ENCODE measurements at places on chromosomes 1 and 21.

DNA sequence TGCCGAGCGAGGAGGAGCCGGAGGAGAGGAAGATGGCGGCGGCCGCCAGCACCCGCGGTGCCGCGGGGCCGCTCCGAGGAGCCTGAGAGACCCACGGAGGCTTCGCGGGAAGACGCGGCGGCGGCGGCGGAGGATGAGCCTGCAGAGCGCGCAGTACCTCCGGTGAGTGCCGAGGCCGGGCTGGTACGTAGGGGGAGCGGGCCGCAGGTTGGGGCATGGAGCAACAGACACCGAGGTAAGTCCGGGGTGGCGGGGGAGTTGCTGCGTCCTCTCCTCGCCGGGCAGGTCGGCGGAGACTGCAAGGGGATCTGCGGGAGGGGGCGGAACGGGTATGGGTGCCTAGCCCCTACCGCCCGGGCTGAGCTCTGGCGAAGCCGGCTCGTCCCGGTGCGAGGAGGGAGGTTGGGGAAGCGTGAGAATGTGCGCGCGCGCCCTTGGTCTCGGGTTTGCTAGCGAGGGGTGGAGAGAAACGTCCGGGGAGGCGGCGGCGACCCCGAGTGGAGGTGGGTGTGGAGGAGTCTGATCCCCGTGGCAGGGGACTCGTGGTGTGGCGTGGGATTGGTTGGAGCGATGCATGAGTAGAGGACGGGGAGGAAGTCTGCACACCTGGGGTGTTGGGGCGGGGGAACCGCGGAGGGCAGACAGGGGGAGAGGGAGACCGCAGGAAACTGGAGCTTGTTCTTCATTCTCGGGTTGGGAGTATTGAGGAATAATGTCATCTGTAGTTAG, at the start of gene SMG7:
SMG7 (plus strand) TSS at position 12 of the 729 bp plus-strand sequence; CDS start at position 134, 122 bp downstream.
- DNase-seq, result peak; percentile 69

DNA sequence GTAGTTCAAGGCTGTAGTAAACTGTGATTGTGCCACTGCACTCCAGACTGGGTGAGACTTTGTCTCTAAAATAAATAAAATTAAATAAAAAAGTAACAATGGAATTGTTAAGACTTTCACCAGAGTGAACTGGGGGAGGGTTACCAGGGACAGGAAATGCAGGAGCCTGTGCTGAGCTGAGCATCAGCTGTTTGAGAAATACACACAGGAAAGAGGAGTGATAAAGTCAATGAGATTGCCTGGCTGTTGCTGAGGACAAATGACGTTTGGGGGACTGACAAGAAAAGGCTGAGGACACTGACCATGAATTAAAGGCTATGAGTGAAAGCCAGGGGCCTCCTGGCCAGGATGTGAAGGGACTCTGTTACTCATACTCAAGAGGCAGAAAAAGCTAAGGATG, 226.3 kb downstream of the SETD4 start:
- no peak for DNase-seq

GRCh38 chr1:119040906-119041305, 52.8 kb upstream of the TBX15 start:
- no peak for DNase-seq

DNA sequence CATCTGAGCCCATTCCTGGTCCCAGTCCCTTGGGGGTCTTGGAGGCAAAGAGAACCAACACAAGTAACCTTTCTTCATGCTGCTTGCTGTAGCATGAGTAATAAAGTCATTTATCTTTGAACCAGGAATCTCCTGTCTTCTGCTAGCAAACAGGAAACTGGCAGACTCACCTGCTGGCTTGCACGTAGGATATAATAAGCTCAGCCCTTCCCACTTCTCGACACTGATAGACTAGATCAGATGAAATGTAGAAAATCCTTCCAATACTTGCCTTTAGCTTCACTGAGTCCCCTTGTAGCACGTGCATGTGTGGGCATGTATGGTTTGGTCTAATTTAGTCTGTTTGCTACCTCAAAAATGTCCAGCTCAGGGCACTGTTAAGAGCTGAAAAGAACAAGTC, 6.5 kb upstream of the TFF2 start:
- DNase-seq, result no peak

DNA sequence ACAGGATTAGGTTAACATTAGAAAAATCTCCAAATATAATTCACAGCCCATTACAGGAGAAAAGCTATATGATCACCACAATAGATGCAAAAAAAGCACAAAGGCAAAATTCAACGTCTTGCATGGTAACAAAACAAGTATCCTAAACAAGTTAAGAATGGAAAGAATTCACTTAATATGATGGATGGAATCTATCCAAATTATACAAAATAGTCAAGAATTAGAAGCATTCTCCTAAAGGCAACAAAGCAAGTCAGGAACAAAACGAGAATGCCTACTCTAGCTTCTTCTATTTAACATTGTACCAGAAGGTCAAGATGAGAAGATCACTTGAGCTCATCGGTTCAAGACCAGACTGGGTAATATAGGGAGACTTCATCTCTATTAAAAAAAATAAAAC, 442.8 kb downstream of the SETD4 start:
- peak; percentile 57 for DNase-seq

DNA sequence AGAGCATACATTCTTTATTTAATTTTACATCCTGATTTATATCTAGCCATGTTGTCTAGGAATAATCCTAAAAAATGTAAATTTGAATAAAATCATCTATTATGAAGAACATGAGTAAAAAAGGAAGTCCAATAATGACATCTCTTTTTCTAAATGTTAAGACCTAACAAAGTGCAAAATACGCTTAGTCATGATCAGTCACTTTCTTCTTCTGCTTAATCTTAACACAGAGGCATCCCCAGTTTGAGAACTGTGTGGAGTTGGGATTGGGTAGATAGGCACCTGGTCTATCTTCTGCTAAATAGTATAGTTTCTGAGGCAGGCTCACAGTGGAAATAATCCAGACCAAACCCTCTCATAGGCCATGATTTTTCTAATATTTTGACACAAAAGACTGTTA, 311.7 kb upstream of the LRRC7 start:
- DNase-seq, result no peak

GRCh38 chr1:15955552-15955951, 20.3 kb downstream of the ZBTB17 start:
- no peak for DNase-seq

DNA sequence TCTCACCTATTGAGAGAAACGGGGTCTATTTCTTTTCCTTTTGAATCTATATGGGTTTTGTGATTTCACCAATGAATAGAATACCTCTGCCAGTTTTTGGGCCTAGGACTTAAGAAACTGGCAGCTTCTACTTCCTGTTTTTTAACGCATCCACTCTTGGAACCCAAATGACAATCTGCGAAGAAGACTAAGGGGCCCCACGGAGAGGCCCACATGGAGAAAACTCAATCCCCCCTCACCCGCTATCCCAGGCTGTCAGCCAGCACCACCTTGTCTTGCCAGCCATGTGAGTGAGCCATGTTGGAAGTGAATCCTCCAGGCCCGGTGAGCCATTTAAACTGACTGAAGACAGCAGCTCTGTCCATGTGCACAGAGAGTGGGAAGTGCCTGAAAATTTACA, 3.6 kb upstream of the HENMT1 start:
- DNase-seq, result no peak

- DNase-seq, result no peak
Observed at GRCh38 chr21:16504281-16504680, 774.5 kb downstream of the USP25 start.

- DNase-seq, result peak; percentile 39
Observed at GRCh38 chr1:41666981-41667631, 182.6 kb upstream of the EDN2 start.

- no peak for DNase-seq
Observed at GRCh38 chr1:154835531-154836324, 34.4 kb downstream of the KCNN3 start.

GRCh38 chr1:201394591-201394990, 4.5 kb downstream of the LAD1 start:
- DNase-seq, result no peak

- no peak for DNase-seq
Observed at GRCh38 chr1:42150651-42151050, 2.6 kb upstream of the GUCA2B start.

DNA sequence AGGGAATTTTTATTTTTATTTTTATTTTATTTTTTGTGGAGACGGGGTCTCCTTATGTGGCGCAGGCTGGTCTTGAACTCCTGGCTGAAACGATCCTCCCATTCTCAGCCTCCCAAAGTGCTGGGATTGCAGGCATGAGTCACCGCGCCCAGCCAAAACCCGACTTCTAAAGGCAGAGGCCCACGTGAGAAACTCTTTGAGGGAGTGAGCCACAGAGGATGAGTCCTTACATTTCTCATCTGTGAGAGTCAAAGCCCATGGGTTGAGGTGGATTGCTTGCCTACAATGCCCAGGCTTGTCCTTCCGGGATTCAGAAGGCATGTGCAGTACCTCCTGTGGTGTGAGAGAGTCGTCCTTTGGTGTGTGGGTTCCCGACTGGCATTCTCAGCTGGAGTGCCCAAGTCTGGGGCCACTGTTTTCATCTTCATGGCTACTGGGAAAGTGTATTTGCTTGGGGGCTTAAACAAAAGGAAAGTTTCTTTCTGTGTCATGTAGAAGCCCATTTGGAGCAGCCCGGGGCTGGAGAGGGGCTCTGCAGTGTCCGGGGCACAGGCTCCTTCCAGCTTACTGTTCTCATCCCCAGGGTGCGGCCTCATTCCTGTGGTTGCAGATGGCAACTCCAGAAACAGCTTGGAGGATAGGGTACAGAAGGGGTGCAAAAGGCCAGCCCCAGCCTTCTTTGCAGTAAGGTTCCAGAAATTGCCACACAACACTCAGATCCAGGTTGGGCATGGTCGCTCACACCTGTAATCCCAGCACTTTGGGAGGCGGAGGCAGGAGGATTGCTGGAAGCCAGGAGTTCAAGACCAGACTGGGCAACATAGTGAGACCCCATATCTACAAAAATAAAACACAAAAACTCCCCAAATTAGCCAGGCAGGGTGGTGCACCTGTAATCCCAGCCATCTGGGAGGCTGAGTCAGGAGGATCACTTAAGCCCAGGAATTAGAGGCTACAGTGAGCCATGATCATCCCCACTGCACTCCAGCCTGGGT, 29.4 kb upstream of the CSF3R start:
- no peak for DNase-seq

DNA sequence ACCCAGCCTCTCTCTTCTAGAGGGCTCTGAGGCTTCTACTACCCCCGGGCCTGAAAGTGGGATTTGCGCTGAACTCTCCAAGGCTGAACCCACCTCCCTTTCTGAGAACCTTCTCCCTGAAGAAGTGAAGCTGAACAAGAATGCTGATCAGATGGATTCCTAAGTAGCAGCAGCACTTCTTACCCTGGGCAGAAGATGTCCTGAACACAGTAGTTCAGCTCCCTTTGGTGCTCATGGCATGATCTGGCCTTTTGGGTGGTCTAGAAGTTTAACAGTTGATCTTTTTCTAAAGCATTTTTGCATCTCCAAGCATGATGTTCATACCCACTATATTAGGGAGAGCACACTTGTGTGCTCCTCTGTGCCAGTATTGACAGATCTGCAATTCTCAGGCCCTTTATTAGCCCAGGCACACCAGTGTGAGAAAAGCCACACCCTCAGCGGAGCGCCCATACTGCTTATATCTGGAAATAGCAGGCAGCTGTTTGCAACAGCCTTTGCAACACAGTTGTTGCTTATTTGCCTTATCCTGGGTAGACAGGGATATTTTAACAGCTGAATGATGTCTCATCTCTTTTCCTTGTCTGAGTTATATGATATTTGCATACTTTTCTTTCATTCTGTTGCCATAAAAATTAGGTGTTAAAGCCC, 34.2 kb downstream of the CNN3 start:
- no peak for DNase-seq

- DNase-seq, result no peak
Observed at GRCh38 chr1:204742676-204743251, 57.2 kb upstream of the LRRN2 start.

DNA sequence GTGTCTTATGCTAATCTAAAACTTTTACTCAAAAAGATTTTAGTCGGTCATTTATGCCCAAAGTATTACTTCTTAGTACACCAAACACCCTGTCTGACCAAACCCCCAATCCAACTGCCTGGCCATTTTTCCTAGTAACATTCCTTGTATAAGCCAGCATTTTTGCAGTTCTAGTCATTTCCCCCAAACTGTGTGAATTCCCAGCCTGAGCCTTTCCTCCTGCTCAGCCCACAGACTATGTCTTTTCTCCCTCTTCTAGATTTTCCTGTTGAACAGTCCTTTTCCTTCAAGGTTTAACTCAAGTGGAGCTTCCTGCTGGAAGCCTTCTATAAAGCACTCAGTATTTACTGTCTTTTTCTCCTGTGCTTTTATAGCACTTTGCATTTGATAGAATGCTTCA, 843.8 kb downstream of the USP25 start:
- peak; percentile 53 for DNase-seq

- DNase-seq, result no peak
Observed at GRCh38 chr1:101086783-101087182, 61.2 kb upstream of the DPH5 start.

DNA sequence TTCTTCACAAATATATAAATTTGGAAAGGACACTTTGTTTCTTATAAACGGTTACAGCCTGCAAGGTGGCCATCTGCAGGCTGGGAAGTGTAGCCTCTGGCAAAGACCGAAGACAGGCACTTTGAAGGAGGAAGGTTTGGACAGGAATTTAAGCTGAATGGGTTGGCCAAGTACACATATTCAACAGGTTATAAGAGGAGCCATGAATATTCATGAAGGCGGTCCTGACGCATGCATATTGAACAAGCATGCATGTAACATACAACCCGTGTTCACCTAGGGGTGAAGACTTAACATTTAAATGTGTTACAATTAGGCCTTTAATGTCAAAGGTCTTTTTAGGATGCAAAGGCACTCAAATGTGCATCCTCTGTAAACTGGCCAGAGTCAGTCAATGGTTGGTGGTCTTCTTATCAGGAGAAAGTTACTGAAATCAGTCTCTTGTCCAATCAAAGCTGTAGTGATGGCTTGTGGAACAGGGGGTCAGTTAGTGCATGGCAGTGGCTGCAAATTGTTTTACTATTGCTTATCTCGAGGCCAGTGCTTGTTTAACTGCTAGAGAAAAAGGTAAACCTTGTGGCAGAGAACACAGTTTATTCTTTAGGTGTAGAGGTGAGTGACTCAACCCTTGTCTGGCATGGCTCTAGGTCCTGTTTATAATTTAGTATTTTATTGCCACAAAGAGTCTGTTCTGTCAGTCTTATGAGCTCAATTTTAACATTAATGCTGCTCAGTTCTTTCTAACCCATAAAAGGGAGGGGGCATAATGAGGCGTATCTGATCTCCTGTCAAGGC, 70.3 kb upstream of the F3 start:
- no peak for DNase-seq

DNA sequence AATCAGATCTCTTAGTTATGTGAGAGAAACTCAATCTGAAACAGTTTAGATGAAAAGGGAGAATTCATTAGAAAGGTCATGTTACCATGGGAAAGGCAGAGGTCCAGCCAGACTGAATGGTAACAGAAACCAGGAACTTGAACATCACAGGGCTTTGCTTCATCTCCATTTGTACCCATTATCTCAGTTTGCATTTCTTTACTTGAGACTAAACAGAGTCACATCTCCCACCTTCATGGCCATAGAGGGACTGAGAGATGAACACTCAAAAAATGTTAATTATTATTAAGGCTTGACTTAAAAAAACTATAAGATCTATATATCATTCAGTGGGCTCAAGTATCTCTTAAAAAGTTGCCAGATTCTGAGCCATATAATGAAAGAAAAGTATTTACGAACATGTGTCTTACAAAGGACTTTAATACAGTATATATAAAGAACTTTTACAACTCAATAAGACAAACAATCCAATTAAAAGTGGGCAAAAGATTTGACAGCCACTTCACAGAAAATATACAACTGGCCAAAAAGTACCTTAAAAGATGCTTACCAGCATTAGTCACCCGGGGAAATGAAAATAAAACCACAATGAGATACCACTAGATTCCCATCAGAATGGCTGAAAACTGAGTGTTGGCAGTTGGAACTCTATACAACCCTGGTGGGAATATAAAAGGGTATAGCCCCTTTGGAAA, 13.2 kb downstream of the KYAT3 start:
- DNase-seq, result peak; percentile 32

Data from adipocyte (in vitro differentiated cells).